ENCODE measurements at places on chromosomes 3 and 15.
A peak's percentile ranks its signal among the peaks of the same experiment; 100 is the strongest.

DNA sequence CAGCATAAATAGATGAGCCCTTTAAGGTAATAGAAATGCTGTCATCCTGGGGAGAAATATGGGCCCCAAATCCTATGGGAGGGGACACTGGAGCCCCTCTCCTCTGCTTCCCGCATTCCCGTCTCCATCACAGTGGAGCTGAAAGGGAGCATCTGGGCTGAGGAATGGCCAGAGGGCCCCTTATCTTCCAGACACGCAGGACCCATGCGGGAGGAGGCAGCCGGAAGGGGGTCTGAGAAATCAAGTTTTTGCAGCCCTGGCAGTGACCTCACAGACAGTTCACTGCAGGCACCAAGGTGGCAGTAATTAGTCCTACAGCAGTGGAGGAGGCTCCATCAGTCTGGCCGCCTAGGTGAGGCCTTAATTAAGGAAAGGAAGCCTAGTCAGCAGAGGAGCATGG, 80.2 kb downstream of the RAB11A start:
- no peak for DNase-seq

GRCh38 chr3:16877505-16877904, 7.2 kb upstream of the PLCL2 start:
- no peak for DNase-seq

DNA sequence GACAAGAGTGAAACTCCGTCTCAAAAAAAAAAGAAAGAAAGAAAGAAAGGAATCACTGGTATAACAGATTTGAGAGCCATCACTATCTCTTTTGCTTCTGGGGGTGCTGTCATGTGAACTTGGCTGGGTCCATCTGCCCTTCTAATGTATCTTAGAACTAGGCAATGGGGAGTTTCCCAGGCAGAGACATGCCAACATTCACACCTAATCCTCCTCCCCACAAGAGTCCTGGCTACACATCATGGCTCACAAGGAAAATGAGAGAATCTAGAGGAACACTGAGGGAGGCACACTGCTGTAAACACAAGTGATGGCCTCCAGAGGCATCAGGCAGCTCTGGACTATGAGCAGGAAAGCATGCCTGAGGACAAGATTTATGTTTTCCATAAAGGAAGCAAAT, 67.8 kb upstream of the PPP2R3A start:
- DNase-seq, result no peak

DNA sequence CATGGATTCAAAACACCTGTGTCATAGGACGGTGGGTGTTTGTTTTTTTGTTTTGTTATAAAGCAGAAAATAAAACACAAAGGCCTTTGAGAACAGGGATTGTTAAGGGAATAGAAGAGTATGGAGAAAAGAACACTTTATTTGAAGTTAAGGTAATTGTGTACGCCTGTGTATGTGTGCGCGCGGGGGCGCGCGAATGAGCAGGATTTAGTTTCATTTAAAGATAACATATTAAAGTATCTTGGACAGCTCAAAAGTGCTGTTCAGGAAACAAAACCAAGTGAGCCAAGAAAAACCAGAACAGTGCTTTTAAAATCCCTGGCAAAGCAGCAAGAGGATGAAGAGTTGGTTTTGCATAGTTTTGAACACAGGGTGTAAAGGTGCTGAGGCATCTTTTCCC, 1.9 kb downstream of the CPNE4 start:
- no peak for DNase-seq

DNA sequence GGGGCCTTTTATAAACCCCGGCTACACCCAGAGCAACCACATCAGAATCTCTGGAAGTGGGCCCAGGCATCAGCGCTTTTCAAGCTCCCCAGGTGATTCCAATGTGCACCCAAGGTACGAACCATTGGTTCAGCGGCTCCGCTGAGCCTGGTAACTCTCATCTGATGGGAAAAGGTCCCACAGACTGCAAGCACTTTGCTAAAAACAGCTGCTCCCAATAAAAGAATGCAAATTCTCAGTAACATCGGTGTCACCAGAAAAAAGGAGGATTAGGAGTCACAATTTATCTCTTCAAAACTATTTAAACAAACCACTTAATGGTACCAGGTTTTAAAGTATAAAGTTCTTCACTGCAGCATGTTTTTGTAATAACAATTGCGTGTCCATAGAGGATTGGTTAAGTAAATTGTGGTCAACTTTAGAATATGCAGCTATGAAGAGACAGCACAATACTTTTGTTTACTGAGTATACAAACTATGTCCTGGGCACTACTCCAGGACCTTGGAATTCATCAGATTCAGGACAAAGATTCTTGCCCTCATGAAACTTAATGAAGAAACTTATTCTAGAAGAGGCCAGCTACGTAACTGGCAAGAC, 660.7 kb upstream of the ADAMTS9 start:
- no peak for DNase-seq

DNA sequence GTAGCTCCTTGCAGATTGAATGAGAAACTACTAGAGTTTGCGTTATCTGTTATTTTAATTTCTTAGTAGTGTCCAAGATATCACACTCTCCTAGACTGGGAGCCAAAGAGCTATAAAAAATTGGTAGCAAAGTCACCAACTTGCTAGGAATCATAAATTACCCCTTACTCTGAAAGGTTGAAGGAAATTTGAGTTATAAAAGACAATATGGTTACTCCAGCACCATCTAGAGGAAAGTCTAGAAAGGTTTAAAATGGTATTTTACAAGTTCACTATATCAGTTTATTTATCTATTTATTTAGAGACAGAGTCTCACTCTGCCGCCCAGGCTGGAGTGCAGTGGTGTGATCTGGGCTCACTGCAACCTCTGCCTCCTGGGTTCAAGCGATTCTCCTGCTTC, 121.6 kb downstream of the RBPMS2 start:
- no peak for DNase-seq

DNA sequence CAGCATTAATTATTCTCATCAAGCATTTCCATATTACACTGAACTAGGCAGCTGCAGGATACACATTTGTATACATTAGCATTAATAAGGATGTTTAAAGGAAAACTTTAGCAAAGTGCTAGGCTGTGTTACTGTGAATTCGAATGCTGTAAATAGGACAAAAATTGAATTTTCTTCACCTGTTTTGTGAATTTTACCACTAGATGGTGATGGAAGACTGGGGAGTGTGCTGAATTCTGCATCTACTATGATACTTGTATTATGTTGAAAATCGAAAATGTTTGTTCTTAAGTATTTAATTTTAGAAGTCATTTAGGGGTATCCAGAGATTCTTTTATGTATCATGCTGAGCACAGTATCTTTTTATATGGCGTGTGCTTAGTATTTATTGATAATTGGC, 12.3 kb upstream of the P2RY14 start:
- no peak for DNase-seq

DNA sequence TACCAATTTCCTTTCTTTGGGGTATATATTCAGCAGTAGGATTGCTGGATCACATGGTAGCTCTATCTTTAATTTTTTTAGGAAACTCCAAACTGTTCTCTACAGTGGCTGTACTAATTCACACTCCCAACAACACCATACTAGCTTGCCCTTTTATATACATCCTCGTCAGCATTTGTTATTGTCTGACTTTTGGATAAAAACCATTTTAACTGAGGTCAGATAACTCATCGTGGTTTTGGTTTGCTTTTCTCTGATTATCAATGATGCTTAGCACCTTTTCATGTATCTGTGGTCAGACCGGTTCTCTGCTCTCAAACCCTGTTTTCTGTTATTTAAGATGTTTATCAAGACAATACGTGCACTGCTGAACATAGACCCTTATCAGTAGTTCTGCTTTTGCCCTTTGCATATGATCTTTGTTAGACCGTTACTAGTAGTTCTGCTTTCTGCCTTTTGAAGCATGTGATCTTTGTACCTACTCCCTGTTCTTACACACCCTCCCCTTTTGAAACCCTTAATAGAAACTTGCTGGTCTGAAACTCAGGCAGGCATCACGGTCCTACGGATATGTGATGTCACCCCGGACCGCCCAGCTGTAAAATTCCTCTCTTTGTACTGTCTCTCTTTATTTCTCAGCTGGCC, 474.3 kb downstream of the RSL24D1 start:
- no peak for DNase-seq

DNA sequence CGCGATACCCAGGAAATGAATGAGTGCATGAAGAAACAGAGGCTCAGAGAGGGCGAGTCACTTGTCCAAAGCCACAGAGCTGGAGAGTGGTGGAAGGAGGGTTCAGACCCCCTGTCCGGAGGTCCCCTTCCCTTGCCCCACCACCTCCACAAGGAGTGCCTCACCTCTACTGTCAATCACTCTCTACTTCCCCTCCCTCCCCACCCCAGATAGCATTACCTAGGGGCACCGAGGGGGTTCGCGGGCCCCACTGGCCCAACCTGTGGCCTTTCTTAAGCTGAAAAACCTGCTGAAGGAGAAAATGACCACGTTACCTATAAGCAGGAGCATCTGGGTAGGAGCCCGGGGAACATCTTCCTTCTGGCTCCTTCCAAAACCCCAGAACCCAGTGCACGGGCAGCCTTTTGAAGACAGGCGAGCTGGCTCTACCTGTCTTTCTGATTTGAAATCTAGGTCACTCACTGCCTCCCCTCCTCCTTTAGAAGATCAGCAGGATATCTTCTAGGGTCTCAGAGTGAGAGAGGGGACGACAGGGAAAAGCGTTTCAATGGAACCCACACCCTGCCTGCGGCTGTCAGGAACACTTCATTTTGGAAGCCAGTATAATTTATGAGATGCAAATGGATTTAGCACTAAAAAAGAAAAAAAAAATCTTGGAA, 89.9 kb upstream of the MEF2A start:
- DNase-seq, result no peak

GRCh38 chr3:113825090-113825489, 13.5 kb upstream of the GRAMD1C start:
- no peak for DNase-seq

DNA sequence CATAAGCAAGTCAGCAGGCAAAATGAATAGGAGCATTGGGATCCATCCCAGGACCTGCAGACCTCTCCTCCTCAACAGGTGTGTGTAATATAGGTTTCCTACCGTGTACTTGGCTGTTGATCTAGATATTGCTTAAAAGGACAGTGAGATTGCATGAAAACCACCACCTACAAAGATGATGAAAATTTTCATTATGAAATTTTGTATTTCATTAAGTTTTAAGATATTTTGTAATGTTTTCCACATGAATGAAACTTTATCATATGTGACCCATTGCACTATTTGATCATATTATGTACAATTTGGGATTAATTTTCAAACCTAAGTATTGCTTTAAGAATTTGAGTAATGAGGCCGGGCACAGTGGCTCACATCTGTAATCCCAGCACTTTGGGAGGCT, 94.3 kb upstream of the TRPM1 start:
- no peak for DNase-seq

- DNase-seq, result no peak
Measured at GRCh38 chr15:83014205-83014653, 2.8 kb upstream of the C15orf40 start.

DNA sequence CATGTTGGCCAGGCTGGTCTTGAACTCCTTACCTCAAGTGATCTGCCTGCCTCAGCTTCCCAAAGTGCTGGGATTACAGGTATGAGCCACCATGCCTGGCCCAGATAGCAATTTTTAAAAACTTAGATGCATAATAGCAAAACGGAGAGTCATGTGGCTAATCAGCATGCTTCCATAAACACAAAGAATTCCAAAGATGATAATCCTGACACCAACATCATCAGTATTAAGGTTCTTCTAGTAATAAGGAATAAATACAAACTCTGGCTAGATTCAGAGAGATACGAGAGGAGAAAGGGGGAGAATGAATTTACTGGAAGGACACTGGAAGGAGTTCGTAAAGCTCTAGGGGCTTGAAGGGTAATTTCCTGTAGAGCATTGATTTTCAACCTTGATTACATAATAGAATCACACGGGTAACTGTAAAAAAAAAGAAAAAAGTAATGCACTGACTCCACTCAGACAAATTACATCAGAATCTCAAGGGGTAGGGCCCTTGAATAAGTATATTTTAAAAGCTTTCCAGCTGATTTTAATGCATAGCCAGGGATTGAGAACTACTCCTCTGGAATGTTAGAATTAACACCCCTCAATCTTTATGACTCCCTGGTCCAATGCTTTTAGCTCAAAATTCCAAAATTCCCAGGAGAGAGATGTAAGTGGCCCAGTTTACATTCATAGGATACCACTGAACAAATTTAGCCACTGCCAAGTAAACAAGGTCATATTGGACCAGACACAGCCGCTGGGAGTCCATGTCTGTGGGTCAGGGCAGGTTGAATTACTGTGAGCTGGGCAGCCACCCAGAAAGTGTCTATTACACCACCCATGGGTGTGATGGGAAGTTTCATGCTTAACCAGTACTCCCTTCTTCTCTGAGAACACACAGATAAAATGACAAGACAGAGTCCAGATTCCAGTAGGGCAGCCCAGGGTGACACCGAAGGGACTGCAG, 243.9 kb downstream of the TBL1XR1 start:
- DNase-seq, result no peak

- DNase-seq, result peak; percentile 43
Measured at GRCh38 chr3:128969993-128970739, 23.7 kb downstream of the CFAP92 start.

DNA sequence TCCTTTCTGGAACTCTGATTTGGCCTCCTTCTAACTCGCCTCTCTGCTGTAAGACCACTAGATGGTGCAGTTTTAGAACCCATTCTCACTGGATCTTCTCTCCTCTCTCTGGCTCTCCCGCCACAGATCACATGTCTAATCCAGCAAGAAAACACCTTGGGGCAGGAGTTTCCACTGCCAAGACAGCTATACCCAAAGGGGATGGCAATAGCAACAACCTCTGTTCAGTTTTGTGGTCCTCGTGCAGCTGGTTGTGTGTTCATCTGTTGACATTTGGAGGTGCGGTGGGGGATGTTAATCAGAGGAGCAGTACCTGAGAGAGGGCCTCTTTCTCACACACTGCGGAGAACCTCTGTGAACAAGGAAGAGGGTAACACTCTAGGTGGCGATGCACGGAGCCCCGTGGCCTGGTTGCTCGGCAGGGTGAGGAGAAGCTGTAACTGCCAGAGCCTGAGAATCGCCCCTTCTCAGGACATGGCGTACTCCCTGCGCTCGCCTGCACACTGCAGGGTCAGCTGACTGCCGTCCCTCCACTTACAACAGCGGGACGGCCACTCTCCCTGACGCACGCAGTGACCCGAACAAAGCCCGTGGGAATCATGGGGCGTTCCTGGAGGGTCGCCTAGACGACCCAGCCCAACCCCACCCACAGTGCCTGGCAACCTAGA, at the start of gene TEX55:
TSS of gene TEX55 (plus strand) at position 666 of the 668 bp plus-strand sequence. CDS start 25 bp downstream, outside the sequence.
- DNase-seq, result no peak

GRCh38 chr15:93501946-93502345, 412.9 kb upstream of the RGMA start:
- DNase-seq, result no peak

- DNase-seq, result no peak
Measured at GRCh38 chr3:155663467-155664212, 81.2 kb downstream of the PLCH1 start.

- no peak for DNase-seq
Measured at GRCh38 chr3:185744997-185745843, 79.6 kb downstream of the IGF2BP2 start.

- DNase-seq, result no peak
Measured at GRCh38 chr15:42498212-42499068, 3.0 kb downstream of the SNAP23 start.

- no peak for DNase-seq
Measured at GRCh38 chr15:70545526-70545925, 217.8 kb downstream of the UACA start.

- DNase-seq, result no peak
Measured at GRCh38 chr15:79311901-79312553, 1.1 kb downstream of the TMED3 start.

GRCh38 chr15:42503825-42504224, 8.4 kb downstream of the SNAP23 start:
- DNase-seq, result no peak

- no peak for DNase-seq
Measured at GRCh38 chr15:60972866-60973265, 256.2 kb downstream of the RORA start.

- DNase-seq, result no peak
Measured at GRCh38 chr3:72204452-72204851, 419.5 kb upstream of the PROK2 start.
